Stromal cell of bone marrow (primary cell): ENCODE measurements at places on chromosomes 3 and 15.
A peak's percentile ranks its signal among the peaks of the same experiment; 100 is the strongest.

DNA sequence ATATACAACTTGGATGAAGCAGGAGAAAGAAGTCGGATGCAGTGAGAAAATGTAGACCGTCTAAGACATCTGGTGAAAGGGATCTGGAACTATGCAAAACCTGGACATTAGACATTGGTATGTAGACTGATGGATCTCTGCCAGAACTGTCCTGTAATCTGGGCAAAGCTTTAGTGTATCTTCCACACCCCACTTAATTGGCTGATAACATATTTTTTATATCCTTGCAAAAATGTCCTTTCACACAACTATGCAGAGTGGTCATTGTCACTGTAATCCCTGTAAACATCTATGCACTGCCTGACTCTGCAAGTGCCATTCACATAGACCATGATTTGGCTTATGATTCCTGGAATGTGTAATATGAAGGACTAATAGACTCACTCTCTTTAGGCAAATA, 163.1 kb downstream of the TUSC7 start:
- no peak for DNase-seq

DNA sequence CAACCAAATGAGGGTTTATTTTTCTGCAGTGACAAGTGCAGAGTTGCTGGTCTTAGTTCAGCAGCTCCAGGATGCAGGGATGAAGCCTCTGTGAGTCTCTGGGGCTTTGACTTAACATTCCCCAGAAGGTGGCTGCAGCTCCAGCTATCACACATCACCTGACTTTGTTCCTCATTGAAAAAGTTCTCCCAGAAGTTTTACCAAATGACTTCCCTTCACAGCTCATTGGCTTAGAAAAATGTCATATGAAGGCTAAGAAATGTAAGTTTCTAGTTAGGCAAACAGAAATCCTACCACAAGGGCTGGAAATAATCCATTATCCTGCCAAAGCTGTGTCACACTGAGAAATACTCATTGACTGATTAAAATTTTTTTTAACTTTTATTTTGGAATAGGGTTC, 184.9 kb downstream of the MINAR1 start:
- no peak for DNase-seq

- DNase-seq = no peak
These were observed 195.5 kb downstream of the BCHE start for GRCh38 chr3:165641569-165642310.

DNA sequence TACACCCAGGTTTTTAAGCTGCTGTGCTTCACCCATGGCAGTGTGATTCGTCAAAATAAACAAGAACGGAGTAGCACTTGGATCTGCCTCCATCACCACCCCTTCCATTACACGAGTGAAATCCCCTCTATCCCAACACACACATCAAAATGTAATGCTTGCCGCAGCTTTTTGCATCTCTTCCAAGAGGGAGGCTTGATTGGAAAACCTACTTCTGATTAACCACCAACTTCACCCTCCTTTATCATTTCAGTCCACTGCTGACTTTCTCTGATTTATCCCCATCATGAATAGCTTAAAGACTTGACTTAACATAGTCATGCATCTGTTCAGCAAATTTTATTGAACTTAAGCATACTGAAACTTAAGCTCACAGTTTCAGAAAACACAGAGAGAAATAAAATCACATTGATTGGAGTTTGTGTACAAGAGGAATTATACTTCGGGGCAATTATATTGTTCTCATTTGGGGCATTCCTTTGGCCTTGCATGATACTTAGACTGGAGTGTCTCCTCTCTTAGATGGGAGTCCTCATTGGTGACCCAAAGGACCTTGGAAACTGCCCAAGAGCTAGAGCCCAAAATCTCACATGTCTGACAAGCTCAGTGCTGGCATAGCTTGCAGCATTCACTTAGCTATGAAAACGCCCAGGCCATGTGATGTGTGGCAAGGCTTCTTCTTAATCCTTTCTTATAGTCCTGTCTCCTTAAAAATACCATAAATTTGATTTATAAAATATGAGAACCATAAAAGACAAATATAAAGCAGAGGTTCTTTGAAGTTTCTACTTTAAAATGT, 124.3 kb upstream of the UMPS start:
- peak; percentile 9 for DNase-seq

DNA sequence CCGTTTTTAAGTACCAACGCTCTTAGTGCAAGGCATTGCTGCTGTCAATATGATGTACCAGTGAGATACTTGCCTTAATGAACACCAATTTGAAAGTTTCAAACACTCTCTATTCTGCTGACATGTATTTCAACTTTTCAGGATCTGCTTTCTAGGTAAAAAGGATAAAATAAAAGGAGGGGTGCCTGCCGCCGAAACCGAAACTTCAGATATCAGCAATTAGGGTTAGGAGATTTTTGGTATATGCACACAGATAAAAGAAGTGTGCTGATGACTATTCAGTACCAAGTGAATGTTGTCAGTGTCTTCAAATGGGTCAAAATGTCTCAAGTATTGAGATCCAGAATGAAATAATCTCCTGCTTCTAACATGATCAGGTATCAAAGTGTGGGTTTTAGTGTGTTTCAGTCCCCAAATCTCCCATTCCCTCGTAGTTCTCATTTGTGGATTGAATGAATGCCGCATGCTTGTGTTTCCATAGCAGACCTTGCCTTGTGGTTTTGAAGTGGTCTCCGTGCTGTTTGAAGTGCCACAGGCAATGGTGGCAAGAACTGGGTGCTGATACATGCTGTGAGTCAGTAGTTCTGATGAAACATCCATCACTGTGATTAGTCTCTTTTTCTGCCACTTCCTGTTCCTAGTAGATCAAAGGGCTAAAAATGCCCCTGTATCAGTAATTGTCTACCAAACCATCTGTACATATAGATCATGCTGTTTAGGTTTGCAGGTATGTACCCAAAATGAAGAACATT, 22.5 kb downstream of the CHST14 start:
- DNase-seq = no peak

DNA sequence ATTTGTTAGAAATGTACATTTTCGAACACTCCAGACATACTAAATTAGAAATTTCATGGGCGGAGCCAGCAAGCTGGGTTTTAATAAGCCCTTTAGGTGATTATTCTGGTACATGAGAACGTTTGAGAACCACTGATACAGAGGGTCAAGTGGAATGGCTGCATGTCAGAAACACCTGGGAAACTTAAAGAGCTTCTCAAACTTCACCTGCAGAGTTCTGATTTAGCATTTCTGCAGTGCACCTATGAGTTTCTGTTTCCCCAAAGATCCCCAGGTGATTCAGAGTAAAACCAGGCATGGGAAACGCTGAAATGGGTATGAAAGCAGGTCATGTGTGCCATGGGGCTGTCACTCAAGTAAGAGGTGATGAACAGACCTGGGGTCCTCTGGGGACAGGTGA, 68.1 kb downstream of the TMEM266 start:
- DNase-seq = no peak

DNA sequence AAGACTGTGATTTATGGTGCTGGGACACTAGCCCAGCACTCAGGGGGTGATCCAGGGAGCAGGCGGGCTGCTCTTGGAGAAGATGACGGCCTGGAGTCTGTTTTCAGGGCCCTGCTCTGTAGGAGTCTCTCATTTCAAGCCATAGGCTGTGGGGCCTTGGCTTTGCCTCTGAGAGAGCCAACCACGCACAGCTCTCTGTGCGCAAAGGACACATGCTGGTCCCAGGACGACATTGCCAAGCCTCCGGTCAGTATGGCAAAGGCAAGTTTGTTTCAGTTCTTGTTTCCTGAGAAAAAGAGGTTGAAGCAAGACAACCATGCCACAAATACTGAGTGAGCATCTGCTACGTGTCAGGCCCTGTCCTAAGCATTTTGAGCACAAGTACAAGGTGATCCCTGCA, 197.1 kb downstream of the EPHB1 start:
- DNase-seq = no peak

- no peak for DNase-seq
These were observed 16.5 kb upstream of the HEG1 start for GRCh38 chr3:125072301-125072700.

DNA sequence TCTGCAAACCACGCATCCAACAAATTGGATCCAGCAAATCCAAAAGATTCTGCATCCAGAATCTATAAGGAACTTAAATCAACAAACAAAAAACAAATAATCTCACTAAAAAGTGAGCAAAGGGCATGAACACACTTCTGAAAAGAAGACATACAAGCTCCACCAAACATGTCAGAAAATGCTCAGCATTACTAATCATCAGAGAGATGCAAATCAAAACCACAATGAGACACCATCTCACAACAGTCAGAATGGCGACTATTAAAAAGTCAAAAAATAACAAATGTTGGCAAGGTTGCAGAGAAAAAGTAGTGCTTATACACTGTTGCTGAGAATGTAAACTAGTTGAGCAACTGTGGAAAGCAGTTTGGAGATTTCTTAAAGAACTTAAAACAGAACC, 21.6 kb upstream of the SLC25A36 start:
- no peak for DNase-seq

DNA sequence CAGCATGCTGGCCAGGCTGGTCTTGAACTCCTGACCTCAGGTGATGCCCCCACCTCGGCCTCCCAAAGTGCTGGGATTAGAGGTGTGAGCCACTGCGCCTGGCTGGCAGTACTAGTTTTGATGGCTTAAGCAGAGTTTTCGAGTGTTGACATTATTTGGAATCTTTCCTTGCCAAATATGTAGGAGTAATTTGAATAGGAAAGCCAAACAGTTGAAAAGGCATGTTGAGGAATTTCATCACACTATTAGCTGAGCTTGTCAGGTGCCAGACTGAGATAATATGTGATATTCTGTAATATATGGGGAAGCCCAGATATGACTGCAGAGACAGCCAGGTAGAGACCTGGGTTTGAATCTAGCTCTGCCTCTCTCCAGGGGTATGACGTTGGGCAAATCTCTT, 109.3 kb downstream of the SV2B start:
- DNase-seq = no peak

- no peak for DNase-seq
These were observed 283.1 kb upstream of the STAC start for GRCh38 chr3:36097209-36097608.

DNA sequence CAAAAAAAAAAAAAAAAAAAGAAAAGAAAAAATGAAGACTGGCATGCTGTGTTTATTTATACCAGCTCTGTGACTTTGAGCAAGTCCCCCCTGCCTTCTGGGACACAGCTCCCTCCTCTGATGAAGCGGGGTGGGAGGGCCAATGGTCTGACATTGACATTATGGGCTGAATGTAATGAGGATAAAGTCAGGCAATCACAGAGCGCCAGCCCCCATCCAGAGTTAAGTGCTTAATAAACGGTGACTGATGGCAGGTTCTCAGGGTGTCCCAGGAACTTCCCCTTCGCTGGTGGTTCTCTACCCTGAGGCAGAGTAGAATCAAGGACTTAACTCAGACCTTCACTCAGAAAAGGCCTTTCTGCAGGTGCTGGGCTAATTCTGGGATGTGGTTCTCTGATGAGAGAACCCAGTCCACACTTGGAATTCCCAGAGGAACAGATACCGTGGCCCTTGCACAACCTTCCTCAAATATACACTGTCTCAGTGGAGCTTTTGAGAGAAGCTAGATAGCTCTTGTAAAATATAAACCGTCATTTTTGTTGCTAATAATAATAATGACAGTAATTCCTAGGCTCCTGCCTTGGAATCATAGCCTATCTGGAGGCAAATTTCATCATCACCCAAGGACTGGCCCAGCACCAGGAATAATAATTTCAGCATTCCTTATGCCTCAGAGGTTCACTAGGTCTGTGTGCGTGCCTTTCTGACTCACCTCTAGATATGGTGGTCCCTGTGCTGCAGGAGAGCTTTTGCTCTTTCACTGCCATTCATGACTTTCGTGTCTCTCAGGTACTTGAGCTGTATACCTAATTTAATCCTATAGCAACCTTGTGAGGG, 115.8 kb downstream of the RPLP1 start:
- DNase-seq = peak; percentile 40

DNA sequence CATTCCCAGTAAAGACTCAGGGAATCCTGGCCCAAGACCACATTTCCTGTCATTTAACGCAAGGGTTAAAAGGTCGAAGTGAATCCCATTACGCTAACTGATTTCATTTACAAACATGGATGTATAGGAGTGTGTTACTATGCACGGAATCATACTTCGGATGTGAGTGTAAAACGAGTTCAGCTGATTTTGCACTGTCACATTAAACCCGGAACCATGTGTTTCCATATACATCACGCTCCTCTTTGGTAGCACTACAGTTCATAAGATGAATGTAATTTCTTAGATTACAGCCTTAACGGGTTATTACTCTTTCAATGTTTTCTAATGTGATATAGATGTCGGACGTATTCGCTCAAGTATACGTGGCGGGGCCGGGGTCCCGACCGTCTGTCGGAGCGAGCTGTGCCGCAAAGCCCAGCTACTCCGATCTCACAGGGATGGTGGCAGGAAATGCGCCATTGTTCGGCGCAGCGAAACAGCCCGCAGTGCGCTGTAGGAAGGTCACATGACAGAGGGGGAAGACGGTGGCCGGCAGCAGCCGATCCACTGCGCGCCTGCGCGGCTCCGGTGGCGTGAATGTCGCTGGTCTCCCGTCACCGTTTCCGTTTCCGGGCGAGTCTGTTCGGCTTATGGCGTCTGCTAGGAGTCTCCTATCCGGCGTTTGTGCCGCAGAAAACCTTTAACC, 97.3 kb downstream of the NPAP1 start:
- peak; percentile 35 for DNase-seq

DNA sequence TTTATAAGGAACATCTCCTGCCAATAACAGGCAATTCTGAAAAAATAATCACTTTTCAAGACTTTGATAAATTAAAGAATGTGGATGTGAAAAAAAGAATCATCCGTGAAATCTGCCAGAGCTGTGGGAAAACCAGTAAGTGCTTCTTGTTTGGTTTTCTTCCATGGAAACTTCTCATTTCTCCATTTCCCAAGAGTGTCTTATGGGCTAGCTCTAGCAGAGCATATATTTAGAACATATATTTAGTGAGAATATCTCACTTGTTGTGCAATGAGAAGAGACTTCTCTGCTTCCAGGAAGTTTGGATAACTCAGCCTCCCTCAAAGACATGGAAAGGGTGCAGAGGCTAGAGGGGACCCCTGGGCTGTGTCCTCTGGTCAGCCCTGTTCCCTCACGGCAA, 49.9 kb downstream of the COL6A5 start:
- no peak for DNase-seq
